LoVo (cell line): ENCODE measurements at places on chromosomes 11 and 22.

DNA sequence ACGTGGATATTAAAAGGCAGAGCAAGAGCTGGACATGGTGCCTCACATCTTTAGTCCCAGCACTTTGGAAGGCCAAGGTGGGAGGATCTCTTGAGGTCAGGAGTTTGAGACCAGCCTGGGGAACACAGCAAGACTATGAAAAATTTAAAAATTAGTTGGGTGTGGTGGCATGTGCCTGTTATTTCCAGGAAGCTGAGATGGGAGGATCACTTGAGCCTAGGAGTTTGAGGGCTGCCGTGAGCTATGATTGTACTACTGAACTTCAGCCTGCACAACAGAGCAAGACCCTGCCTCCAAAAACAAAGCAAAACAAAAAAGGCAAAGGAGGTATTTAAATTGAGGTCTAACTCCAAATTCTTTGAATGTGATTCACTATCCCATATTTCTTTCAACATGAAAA, 23.5 kb downstream of the RDX start:
- DNase-seq: no peak

DNA sequence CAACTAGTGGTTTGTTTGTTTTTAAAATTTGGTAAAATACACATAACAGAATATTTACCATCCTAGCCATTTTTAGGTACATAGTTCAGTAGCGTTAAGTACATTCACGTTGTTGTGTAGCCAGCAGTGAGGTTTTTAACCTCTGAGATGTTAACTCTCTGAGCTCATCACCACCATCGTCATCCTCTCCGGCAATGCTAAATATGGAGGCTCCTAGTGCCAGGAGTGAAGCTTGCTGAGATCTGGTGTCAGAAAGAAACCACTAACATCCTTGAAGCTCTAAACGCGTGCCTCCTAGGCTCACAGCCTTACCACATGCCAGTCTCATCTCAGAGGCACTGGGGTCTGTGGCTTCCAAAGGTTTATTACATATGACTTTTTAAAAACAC, 330.2 kb upstream of the B3GAT1 start:
- no peak for DNase-seq

- no peak for DNase-seq
These were observed 36.0 kb downstream of the NUP50 start for GRCh38 chr22:45199723-45200122.

GRCh38 chr11:121012091-121012490, 11.8 kb upstream of the TBCEL start:
- no peak for DNase-seq

GRCh38 chr11:3021125-3021524, 29.0 kb upstream of the NAP1L4 start:
- DNase-seq: no peak

DNA sequence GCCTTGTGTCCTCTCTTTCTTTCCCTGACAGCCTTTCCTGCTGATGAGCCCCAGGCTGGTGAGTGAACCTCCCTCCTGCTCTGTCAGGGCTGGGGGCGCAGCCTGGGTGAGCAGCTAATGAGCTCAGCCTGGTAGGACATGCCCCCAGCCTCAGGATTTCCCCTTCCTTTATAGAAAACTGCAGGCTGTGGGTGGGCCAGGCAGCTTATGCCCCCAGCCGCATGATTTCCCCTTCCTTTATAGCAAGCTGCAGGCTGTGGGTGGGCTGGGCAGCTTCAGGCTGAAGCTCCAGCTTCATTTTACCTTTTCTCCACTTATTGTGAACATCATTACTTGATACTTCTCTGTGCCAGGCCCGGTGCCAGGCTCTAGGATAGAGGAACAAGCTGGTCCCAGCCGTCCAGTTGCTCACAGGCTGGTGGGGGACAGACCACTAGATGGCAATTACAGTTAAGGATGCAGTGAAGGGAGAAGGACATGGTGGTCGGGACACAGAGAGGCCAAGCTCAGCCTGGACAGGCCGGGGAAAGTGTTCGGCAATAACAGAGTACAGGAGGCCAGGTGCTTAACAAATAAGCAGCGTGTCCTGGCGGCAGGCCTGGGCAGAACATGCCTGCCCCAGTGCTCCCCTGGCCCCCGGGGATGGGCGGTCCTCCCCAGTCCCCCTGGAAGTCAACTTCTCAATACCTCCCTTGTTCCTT, 5.3 kb downstream of the LGALS12 start:
- no peak for DNase-seq

- DNase-seq: no peak
These were observed 35.0 kb upstream of the HIPK3 start for GRCh38 chr11:33222052-33222750.

DNA sequence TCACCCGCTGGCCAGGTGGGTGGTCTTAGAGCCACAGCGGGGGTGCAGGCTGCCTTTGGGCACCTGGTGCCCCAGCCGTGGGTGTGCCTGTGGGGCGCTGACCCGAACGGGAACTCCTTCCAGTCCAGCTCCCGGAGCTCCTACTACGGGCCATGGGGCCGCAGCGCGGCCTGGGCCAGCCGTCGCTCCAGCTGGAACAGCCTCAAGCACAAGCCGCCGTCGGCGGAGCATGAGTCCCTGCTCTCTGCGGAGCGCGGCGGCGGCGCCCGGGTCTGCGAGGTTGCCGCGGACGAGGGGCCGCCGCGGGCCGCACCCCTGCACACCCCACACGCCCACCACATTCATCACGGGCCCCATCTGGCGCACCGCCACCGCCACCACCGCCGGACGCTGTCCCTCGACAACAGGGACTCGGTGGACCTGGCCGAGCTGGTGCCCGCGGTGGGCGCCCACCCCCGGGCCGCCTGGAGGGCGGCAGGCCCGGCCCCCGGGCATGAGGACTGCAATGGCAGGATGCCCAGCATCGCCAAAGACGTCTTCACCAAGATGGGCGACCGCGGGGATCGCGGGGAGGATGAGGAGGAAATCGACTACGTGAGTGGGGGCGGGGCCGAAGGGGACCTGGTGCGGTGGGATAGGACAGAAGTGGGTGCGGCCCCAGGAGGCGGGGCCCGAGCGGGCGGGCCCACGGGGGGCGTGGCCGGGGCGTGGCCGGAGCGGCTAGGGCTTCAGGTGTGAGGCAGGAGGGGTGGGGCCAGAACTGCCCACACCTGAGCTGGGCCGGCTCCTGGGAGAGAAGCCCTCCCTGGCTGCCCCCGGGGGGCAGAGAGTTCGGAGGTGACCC, 91.5 kb downstream of the CACNA1I start:
- no peak for DNase-seq

- DNase-seq: no peak
These were observed 18.5 kb downstream of the RBFOX2 start for GRCh38 chr22:36010090-36010489.

DNA sequence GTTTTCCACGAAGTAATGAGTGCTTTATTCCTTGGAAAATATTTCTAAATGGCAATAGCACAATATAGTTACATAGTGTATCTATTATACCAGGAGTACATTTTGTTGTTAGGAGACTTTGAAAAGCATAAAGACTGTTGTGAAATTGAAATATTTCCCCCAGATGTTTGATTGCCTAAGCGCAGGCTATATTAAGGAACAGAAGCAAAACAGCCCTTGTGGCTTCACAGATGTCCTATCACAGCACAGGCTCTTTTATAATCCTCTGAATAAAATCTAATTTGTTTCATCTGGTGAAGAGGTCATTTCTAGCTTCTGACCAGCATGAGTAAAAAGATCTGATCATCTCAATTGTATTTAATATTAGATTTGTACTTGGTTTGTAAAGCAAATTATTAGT, 48.2 kb downstream of the BSX start:
- no peak for DNase-seq

DNA sequence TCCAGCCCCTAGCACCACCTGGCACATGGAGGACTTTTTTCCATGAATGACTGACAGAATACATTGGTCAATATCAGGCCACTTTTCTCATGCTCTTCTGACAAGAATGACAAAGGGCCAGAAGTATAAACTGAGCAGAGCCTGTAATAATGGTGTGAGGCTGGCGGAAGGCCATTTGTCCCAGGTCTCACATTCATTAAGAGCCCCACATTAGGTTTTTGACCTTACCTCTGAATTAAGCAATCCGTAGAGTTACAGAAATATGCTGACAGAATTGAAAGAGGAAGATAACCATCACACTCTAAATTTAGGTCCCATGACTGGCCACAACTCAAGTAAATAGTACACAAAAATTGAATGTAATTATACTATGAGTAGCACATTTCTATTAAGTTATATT, 55.2 kb downstream of the SYT9 start:
- DNase-seq: no peak

GRCh38 chr11:50037251-50037650, 4.6 kb downstream of the OR4C45 start:
- peak; percentile 1 for DNase-seq

- DNase-seq: no peak
These were observed 478.5 kb upstream of the CADM1 start for GRCh38 chr11:115982666-115983065.

GRCh38 chr11:1450949-1451710, 35.4 kb downstream of the MOB2 start:
- no peak for DNase-seq

GRCh38 chr11:5367448-5368074, 16.1 kb upstream of the OR51M1 start:
- DNase-seq: no peak

DNA sequence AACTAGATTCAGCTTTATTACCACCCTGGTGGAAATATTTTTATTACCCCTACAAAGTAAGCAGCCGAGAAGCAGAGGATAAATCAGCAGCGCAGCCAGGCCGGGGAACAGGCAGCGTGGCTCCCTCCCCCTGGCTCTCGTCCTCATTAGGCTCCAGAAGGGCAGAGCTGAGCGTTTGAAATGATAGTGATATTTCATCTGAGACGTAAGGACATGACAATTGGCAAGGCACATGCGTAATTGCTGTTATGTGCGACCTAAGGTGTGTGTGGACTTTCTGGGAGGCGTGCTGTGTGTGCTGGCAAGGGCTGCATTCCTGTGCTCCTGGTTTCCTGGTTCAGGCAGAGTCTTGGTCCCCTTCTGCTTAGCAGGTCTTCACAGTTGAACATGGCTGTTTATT, 247.8 kb downstream of the TBC1D22A start:
- DNase-seq: no peak

DNA sequence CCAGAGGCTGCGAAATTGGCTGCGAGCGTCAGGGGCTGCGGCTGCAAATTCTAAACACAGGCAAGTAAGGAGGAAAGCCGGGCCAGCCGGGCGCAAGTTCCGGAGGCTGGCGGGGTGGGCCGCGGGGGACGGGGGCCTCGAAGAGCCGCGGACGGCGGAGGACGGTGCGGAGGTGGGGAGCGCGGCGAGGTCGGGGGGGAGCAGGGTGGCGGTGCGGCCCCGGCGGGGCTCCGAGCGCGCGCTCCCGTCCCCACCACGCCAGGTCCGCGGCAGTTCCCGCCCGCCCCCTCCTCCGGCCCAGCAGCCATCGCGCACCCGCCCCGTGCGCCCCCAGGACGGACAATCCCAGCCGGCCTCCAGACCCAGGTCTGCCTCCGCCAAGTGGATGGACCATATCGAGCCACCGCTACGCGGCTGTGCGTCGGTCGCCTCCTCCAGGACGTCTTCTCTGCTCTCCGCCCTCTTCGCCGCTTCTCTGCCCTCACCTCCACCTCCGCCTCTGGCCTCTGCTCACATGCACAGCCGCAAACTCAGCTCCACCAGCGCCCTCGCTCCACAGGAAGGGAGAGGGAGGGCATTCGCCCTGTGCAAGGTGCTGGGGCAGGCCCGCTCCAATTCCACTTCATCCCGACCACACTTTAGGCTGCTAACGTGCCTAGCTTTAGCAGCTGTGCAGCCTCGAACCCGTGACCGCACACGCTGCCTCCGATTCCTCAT, 7.2 kb downstream of the ELFN2 start:
- no peak for DNase-seq

DNA sequence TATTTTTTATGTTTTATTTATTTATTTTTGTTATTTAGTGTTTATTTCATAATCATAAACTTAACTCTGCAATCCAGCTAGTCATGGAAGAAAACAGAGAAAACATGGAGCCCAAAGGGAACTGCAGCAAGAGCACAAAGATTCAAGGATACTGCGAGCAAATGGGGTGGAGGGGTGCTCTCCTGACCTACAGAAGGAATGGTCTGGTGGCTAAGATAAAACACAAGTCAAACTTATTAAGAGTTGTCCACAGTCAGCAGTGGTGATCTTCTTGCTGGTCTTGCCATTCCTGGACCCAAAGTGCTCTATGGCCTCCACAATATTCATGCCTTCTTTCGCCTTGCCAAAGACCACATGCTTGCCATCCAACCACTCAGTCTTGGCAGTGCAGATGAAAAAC, 36.7 kb downstream of the STIM1 start:
- no peak for DNase-seq

DNA sequence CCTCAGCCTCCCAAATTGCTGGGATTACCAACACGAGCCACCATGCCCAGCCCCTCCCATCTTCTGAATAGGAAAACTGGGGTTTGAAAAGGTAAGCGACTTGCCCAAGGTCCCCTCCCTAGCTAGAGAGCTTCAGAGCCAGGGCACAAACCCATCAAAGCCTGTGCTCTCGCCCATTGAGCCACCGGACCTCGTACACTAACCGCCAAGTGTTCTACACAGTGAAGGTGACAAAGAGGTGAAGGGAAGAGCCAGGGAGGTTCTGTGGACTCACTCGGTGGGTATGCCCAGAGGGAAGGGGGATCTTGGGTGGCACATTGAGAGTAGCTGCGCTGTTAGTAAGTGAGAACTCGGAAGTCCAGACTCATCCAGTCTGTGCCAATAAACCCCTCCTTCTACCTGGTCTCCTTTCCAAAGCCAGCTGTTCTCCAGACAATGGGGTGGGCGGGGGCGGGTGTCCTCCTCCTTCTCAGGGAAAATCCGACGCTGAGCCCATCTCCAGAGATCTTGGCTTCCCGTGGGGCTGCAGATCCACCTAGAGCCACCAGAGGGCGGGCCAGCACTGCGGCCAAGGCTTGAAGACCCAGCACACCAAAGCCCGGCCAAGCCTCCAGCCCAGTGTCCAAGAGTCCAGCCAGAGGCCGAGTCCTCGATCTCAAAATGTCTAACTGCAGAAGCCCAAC, 3.2 kb upstream of the RTN4RL2 start:
- peak; percentile 81 for DNase-seq

DNA sequence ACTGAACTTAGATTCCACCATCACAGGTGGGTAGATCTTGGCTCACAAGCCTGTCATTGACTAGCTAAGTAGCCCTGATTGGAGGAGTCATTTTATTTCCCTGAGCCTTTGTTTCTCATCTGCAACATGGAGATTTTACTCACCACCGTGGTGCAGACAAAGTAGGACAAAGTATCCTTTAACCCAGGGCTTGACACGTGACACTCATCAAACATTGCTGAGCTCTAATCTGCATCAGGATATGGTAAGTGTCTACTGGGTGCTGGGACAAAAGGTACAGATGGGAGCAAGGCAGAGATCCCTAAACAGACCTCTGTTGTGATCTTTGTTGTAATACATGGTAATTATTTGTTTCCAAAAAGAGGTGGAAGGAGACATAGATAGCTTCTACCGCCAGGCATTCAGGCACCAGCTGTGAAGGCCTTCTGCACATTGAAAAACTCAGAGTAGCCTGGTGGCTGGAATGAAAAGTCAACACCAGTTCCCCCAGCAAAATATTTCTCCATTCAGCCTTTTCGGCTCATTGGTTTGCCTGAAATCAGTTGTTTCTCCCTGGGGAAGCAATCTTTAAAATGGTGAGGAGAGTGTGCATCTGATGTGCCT, 18.3 kb upstream of the MICAL2 start:
- no peak for DNase-seq

GRCh38 chr11:95187723-95188122, 43.3 kb downstream of the SESN3 start:
- no peak for DNase-seq
